Daoy (cell line): ENCODE measurements at places on chromosomes 4 and X.

DNA sequence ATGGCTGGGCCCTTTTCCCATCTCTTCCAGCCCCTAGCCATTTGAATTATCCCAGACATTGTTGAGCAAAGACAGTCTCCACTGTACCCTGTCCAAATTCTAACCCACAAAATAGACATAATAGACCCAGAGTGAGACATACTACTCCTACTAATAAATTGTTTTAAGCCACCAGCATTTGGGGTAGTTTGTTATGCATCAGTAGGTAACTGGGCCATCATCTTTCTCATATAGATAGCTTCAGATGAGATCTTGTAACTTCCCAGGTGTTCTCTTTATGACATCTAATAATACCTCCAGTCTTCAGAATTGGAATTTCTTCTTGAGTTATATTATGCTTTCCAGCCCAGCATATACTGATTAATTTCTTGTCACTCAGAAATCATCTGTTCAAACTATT is 117.2 kb upstream of the OTUD4 start:
- DNase-seq: no peak

- no peak for DNase-seq
These were observed 118.7 kb downstream of the BEND2 start for GRCh38 chrX:18102006-18102405.

- DNase-seq: no peak
These were observed 108.1 kb upstream of the SPRY1 start for GRCh38 chr4:123288309-123289025.

GRCh38 chr4:168751263-168752225 is 254.7 kb downstream of the PALLD start:
- DNase-seq: no peak

DNA sequence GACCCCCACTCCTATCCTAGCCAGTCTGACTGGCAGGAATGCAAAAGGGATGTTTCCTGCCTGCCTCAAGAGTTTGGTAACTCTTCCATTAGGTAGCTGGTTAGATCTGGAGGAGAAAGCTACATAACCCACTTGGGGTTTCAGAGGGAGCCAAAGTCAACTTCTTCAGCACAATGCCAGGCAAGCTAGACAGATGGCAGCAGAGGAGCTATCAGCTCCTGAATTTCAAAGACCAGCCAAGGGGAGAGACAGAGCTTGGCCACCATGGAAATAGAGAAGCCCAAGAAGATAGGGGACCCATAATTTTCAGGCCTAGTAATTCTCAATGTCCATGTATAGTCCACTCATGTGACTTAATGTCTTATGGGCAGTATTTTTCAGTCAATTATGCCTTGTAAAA is 56.4 kb downstream of the PGRMC1 start:
- no peak for DNase-seq

DNA sequence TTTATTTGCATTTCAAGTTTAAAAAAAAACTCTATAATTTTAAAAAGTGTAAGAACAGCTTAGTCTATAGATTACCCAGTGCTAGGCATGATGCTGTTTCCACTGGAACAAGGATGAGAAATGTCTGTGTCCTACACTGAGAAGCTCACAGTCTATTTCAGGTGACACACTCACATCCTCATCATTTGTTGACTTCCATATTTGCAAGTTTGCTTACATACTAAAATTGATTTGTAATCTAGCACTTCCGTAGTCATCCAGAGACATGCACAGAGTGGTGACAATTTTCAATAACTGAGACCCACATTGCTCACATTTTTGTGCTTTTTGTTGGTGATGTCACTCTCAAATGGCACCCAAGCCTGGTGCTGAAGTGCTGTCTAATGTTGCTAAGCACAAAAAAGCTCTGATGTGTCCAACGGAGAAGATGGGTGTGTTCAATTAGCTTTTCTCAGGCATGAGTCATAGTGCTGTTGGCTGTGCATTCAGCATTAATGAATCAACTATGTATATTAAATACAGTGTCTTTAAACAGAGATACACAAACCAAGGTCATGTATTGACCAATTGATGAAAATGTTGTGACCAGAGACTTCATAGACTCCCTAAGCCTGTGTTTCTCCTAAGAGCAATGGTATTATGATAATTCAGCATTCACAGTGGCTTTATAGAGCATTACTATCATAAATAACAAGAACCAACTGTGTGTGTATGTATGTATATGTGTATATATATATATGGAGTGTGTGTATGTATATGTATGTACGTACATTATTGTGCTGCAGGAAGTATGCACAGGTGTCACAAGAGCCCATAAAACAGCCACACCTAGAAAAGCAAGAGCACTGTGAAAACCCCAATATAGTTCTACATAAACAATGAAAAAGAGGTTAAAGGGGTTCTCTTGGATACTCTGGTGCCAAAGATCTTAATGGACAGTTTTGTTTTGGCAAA is 31.2 kb upstream of the VCX3B start:
- DNase-seq: no peak

- DNase-seq: no peak
These were observed 146.1 kb downstream of the RBM46 start for GRCh38 chr4:154927126-154927680.

GRCh38 chr4:168777277-168777965 is 232.6 kb downstream of the CBR4 start:
- DNase-seq: no peak

- DNase-seq: no peak
These were observed 274 bp upstream of the ERVMER34-1 start for GRCh38 chr4:52751487-52751911.

GRCh38 chr4:41504167-41504818 is 33.7 kb upstream of the LIMCH1 start:
- DNase-seq: no peak

GRCh38 chr4:124386648-124387047 is 325.9 kb downstream of the ANKRD50 start:
- DNase-seq: no peak

DNA sequence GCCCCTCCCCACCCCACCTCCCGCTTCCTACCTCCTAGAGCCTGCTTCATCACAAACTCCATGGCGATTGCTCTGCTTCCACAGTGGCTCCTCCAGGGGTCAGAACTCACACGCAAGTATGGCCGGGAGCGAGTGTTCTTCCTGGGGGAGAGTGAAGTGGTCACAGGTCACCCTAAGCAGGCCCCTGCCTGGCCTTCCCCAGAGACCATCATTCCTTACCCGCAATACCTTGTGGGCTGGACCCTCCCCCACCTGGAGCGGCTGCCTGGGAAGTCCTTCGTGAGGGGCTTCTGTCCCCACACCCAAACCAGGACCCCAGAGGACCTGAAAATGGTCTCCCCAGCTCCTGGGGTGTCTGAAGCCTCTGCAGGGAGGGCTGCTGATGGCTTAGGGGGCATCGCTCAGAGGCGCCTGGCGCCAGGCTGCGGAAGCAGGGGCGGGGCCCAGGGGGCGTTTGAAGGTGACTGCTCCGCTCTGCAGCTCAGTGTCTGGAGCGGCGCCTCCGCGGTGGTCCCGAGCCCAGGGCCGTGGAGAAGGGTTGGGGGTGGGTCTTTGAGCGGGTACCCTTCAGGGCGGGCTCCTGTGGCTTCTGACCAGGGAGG is 1.4 kb downstream of the CPLX1 start:
- DNase-seq: no peak

DNA sequence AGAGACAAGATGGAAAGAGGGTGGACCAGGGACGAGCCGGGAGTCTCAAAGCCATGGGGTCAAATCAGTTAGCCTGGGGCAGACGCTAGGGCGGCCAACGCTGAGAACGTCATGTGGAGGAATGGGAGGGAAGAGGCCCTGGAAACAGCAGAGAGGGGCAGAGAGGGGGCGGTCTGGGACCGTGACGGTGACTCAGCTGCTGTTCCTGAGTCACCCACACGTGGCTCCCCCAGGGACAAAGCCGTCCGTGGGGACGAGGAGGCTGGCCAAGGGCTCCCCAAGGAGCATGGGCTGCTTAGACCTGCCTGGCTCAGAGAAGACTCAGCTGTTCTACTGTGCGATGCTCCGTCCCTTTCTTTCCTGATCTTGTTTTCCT is 108.4 kb upstream of the LRPAP1 start:
- DNase-seq: peak; percentile 66

DNA sequence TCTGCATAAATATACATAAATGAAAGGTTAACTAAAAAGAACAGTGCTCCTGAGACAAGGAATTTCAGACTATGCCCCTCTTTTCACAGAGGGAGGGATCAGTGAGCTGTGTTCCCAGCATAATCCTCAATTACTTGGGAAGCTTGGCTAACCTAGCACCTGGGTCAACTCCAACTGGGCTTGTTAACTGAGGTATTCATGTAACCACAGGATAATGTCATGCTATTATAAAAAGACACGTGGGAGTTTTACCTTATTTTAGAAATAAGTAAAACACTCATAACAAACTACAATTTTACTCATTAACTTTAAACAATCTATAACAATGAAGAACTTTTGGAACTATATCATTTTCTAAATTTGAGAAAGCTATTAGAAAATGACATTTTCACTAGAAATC is 48.6 kb downstream of the RPGR start:
- peak; percentile 29 for DNase-seq

DNA sequence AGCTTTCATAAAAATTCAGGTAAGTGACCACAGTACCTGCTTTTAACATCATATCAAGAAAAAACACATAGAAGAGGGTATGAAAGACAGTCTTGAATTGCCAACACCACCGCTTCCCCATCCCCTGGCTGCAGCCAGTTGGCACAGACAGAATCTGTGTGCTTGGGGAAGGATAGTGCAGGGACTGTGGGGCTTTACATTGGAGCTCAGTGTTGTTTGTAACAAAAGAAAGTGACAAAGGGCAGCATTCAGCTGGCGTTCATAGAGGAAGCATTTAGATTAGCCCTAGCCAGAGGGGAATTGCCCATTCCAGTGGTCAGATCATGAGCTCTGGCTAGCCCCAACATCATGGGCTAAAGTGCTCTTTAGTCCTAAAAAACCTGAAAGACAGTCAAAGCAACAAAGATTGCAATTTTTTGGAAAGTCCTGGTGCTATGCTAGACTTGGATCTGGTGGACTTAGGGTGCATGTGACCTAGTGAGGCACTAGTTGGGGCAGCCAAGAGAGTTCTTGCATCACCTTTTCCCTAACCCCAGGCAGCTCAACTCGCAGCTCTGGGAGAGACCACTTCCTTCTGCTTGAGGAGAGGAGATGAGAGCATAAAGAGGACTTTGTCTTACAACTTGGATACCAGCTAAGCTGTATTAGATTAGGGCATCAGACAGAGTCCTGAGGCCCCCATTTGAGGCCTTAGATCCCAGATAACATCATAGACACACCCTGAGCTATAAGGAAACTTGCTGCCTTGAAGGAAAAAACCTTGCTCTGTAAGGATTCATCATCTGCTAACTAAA is 1602.4 kb upstream of the ADGRL3 start:
- no peak for DNase-seq

GRCh38 chrX:64394059-64394873 is 986 bp downstream of the MTMR8 start:
- no peak for DNase-seq

- no peak for DNase-seq
These were observed 977.1 kb upstream of the PRKX start for GRCh38 chrX:4690521-4690920.

DNA sequence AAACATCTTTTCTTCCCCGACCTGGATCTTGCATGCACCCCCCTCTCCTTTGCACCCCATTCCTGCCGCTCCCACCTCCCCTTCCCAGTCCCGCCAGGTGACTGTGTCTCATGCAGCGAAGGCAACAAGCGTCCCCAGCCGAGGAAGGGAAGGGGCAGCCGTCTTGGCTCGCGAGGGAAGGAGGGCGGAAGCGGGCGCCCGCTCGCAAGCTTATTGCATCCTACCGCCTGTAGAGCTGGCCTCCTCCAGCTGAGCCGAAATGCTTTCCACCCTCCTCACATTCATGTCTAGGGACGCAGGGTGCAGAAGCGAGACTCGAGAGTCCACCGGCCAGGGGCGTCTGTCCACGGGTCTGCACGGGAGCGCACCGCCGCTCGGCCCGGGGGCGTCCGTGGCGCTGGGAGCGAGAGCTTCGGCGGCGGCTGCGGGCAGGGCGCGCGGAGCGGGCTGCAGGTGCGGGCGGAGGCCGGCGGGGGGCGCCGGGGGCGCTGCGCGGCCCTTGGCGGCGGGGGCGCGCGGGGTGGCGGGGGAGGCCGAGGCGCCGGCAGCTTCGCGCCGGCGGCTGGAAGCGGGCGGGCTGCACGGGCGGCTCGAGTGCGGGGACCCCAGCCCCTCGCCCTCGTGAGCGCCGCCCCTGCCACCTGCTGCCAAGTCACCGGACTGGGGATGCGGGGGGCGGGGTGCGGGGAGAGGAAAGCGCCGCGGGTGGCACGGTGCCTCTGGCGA is at the start of gene KCNIP4:
Gene KCNIP4, minus strand, starts transcription at position 426 of the 726 bp plus-strand sequence.
- DNase-seq: no peak

- DNase-seq: peak; percentile 10
These were observed 687 bp downstream of the CDK16 start for GRCh38 chrX:47218920-47219815.

- no peak for DNase-seq
These were observed 39.8 kb upstream of the VCX3A start for GRCh38 chrX:6574762-6575161.

GRCh38 chrX:109925656-109926055 is 77.3 kb upstream of the TMEM164 start:
- DNase-seq: no peak
